Stimulated activated CD8-positive, alpha-beta memory T cell treated with anti-CD3 and anti-CD28 coated beads, Interleukin-12 subunit alpha, Interleukin-12 subunit beta, amount 100 ng/mL, for 1 hour (primary cell): ENCODE measurements at places on chromosomes 7 and 10.

- DNase-seq: peak; percentile 83
These were observed at the start of gene NFKB2 for GRCh38 chr10:102395400-102396316. TSS of gene NFKB2 (plus strand) at chr10:102395705. CDS start at chr10:102395960, 255 bp downstream.

GRCh38 chr7:116087291-116087690 is 56.7 kb upstream of the TFEC start:
- no peak for DNase-seq

DNA sequence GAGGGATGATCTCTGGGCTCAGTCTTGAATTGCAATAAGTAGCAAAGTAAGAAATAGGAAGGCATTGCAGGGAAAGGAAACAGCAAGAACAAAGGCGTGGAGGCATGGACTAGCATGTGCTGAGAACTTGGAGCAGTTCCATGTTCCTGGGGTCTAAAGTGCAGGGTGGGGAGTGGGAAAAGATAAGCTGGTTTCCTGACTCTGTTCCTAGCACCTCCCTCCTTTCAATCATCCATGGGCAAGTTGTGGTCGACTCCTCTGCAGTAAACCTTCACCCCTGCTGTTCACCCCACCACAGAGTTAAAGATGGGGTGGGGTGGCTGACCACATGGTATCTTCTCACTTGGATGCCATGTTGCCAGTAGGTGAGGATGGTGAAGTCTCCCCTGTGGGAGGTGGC is 29.6 kb downstream of the RPS24 start:
- no peak for DNase-seq

- DNase-seq: no peak
These were observed 57.4 kb downstream of the ADRB1 start for GRCh38 chr10:114100848-114101741.

GRCh38 chr7:68994841-68995240 is 603.4 kb upstream of the AUTS2 start:
- no peak for DNase-seq

GRCh38 chr7:101077303-101078086 is 7.8 kb upstream of the TRIM56 start:
- DNase-seq: peak; percentile 73

DNA sequence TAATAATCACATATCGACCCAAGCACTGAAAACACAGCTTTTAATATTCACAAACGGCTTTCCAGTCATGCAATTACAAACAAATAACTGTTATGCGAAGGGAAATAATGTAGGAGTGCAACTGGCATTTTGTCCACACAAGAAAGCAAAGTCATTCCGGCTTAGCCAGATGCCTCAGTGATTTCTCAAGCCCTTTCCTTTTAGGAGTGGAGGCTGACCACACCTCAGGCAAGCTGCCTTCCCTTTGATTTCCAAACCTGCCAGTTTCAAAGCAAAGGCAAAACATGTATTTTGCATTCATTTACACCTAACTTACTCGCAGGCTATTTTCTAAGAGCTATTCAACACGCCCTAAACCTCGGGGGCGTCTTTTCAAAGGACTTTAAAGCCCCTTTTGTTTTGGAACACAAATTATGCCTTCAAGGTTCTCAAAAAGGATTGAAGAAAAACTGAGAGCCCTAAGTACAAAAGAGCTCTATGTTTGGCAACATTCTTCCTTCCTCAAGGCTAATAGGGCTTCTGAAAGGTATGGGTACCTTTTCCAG is 109.6 kb downstream of the CPXM2 start:
- no peak for DNase-seq

DNA sequence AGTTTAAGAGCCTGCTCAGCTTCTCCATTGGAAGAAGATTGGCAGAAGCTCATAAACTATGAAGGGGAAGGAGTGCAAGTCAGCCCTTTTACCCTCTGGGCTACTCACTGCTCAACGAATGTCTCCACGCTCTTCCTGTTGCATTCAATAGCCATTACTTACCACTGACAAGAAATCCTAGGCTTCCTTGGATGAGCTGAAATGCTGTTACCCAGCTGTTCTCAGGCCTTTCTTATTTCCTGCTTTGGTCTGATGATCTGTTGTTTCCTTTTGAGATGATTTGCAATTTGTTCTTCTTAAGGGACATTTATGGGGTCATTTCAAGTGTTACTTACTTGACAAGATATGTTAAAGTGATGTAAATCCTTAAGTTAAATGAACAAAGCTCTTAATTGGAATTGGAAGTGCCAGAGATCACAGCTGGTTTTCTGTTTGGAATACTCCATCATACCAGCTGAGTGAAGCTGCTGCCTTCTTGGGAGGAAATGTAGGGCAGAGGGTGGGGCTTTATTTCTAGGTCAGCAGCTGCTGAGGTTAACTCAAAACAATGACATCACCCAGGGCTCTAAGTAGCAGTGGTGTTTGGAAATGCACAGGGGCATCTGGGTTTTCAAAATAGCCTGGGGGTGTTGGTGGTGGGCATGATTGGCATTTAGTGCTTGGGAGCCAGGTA is 170.0 kb downstream of the PRKCQ start:
- DNase-seq: peak; percentile 18

DNA sequence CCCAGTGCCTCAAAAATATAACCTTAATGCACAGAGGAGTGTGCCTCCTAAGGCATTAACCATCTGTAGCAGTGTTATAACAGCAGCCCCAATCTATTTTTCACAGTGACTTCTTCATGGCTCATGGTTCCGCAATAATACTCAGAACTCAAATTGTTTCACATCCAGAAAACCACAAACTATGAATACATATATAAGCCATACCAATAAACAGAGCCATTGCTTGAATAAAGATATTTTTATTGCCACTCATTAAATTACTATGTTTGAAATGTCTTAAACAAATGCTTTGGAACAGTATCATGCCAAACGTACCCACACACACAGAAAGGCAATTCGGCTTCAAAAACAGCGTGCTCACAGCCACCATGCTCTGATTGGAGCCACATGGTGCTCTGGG is 629.3 kb upstream of the NRP1 start:
- DNase-seq: no peak

DNA sequence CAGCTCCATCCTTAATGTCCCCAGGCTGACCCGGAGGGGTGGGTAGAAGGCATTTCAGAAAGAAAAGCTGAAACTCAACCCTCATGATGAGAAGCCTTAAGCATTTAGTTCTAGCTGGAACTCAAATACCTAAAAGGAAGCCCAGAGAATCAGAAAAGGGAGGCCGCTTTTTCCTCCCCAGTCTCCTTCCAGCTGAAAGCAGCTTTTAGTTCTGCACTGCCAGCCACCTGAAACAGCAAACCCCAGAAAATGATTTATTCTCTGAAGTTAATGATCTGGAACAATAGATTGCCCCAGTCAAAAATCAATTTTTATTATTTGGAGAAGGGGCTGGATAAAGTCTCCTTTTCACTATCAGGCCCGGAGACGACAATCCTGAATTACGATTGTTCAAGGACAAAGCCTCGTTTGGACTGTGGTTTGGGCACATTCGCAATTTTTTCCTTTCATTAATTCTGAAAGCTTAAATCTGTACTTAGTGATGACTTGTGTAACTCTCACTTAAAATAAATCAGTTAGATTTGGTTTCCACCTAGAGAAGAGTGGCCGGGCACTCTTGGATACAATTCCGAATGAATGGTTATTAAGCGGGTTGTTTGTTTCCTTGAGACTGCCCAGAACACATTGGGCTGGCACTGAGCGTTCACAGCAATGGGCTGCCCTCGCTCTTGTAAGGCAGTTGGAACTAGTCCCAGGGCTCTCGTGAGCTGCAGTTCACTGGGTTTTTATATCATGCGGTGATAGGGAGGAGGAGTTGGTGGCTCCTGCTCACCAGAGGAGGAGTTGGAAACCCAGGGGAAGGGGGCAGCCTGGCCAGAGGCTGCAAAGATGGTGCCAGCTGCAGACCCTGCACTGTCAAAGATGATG is 262.2 kb downstream of the CCSER2 start:
- no peak for DNase-seq

- DNase-seq: no peak
These were observed 88.0 kb upstream of the TNS3 start for GRCh38 chr7:47669901-47670384.

- no peak for DNase-seq
These were observed 24.1 kb upstream of the CDCA7L start for GRCh38 chr7:21969822-21970221.

DNA sequence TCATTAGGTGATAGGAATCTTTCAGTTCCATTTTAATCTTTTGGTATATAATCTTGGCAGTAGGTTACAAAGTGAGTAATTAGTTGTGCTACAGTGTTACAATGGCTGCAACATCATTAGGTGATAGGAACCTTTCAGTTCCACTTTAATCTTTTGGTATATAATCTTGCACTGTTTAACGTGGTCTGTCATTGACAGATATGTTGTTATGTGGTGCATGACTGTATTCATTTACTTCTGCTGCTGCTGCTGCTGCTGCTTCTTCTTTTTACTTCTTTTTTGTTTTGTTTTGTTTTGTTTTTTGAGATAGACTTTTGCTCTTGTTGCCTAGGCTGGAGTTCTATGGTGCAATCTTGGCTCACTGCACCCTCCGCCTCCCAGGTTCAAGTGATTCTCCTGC is 28.6 kb downstream of the ST7 start:
- no peak for DNase-seq

DNA sequence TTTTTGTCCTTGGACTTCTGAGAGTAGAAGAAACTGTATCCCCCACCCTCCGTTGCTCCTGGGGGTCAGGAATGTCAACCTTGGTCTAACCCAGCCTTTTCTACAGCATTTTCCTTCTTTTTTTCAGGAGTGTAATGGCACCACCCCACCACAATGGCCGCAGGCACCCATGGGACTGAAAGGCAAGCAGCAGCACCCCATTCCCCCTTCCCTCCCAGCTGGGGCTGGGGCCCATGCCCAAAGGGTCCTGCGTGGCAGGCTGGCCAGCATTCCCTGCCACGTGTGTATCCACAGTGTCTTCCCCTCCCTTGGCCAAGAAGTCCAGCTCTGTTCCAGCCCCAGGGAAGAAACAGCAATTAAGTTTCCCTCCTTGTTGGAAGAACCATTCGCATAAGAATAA is 106.9 kb downstream of the ZPBP start:
- no peak for DNase-seq

DNA sequence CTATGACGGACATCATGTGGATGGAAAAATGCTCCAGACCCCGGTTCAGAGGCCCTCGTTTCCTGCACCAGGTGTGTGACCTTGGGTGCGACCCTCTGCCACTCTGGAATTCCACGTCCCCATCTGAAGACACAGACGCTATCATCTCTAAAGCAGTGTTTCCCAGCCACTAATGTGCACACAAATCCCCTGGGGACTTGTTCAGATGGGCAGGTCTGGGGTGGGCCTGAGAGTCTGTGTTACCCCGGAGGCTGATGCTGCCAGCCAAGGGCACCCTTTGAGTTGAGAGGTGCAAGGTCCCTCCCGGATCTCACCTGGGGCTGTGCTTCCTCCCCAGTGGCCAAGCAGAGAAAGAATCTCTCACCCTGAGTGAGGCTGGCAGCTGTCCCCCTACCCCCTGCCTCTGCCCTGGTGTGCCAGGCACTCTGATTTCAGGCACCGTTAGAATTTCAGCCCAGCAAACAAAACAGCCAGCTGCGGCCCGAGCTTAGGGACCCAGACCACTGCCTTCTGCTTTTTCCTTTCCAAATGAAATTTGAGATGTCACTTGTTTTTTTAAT is 90.0 kb downstream of the SLIT1 start:
- DNase-seq: no peak

GRCh38 chr7:129535896-129536295 is 33.6 kb downstream of the SMKR1 start:
- no peak for DNase-seq

GRCh38 chr7:44634187-44634838 is 27.9 kb downstream of the OGDH start:
- no peak for DNase-seq

- DNase-seq: no peak
These were observed 751.0 kb downstream of the GRID1 start for GRCh38 chr10:85615556-85615955.

GRCh38 chr10:2744547-2745200 is 322.7 kb upstream of the PFKP start:
- DNase-seq: no peak

DNA sequence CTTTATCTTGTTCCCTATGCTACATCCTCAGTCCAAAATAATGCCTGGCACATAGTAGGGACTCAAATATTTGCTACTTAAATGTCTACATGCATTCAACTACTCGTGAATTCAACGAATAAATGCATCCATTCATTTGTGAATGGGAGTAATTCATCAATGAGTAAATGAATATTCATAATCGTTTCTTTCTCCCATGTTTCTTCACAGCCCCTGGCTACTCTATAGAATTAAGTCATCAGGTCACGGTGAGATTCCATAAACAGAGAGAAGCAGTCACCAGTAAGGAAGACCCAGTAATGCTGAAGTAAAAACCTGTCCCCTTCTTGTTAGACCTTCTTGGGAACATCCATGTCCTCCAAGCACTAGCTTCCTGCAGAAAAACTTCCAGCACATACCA is 48.4 kb downstream of the ATE1 start:
- no peak for DNase-seq

- no peak for DNase-seq
These were observed 2.5 kb upstream of the ALOX5 start for GRCh38 chr10:45371560-45371959.
